ENCODE measurements at places on chromosomes 5 and 9.

DNA sequence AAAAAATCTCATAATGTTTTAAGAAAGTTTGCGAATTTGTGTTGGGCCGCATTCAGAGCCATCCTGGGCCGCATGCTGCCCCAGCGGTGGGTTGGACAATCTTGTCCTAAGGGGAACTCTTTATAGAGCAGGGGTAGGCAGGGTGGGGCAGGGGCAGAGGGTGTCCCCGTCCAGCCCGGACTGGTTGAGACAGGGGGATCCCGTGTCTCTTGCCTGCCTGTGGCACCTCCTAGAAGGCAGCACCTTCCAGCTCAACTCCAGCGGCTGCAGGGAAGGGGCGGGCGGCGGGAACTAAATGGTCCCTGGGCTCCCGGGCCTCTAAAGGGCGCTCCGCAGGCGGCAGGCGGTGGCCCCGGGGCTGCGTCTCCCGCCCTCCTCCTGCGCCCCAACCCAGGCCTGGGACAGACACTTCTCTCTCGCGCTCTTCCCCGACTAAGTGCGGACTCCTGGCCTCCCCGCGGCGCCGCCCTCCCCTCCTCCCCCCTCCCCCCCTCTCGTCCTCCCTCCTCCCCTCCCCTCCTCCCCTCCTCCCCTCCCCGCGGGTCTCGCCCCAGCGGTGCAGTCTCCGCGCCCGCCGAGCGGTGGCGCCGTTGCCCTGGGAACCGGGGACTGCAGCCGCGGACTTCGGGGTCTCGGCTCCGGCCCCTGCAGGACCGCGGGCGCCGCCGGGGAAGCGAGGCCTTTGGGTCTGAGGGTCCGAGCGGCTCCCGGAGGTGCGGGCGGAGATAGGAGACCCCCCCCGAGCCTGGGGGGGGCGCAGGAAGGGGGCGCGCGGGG is 132.6 kb downstream of the MRPL36 start:
- DNase-seq = peak; percentile 38

- DNase-seq = no peak
Measured at GRCh38 chr9:121652021-121652837, 795 bp downstream of the DAB2IP start.

DNA sequence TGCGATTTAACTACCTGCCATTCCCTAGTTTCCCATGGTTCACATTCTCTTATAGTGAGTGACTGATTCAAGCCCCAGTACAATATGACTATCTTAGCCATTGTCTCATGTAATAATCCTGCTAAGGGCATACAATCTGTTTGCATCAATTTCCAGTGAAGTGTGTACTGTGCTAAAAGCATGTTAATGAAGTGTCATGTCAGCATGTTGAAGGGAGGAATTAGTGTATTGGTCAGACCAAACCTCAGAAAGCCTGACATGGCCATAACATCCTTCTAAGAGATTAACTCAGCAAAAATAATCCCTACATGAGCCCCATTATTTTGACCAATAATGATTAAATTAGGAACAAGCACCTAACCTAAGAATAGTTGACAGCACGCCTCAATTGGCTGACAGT is 442.4 kb downstream of the ENC1 start:
- no peak for DNase-seq

DNA sequence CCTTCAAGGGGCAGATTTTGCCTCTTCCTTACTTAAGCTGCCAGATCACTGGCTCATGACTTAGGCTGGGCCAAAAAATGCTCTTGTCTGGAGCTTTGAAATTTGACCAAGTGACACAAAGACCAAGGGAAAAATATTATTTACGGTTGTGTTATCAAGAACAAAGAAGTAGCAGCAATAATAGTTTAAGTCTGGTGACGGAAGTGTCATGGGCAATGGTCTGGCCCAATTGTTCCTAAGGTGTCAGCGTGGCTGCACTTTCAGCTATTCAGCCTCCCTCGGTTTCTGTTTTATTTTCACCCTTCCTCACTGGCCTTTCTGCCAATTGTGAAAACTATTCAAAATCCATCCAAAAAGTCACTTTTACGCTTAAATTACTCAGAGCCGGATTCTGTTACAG is 185.3 kb downstream of the CDH18 start:
- DNase-seq = no peak

- no peak for DNase-seq
Measured at GRCh38 chr5:119191944-119192343, 121.1 kb downstream of the DMXL1 start.

- DNase-seq = no peak
Measured at GRCh38 chr9:79955300-79955699, 383.5 kb downstream of the TLE4 start.

DNA sequence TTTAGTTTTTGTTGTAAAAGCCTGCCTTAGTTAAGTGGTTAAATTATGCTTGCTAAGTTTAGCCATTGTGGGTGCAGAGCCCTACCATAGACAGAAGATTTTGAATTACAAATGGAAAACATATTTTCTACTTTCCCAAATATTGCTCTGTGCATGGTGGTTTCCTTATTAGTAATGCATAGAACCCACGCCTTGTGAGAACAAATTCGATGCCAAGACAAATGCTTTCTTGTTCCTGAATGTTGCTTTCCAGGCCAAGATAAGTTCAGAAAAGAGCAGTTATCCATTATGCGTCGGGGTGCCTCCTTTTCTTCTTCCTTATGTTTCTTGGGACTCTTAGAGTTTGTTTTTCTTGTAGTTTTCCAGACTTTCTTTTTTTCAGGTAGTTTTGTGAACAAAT is 31.0 kb upstream of the GARNL3 start:
- no peak for DNase-seq

- no peak for DNase-seq
Measured at GRCh38 chr9:137639303-137640051, 20.7 kb downstream of the EHMT1 start.

DNA sequence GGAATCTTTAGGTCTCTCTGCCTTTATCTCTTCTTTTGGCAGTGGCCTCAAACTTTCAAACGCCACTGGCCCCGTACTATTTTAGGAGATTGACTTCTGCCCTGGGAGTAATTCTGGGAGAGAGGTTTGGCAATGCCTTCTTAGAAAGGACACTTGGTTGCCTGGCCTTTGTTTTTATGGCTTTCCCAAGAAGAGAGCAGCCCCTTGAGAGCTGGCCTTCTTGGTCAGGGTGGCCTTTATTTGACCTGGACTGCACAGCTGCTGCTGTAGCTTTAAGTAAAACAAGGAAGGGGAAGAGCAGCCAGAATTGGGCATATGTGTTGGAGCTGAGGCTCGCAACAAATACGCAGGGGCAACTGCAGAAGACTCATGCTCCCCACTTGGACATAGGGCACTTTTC is 60.8 kb downstream of the PTPN3 start:
- DNase-seq = no peak

DNA sequence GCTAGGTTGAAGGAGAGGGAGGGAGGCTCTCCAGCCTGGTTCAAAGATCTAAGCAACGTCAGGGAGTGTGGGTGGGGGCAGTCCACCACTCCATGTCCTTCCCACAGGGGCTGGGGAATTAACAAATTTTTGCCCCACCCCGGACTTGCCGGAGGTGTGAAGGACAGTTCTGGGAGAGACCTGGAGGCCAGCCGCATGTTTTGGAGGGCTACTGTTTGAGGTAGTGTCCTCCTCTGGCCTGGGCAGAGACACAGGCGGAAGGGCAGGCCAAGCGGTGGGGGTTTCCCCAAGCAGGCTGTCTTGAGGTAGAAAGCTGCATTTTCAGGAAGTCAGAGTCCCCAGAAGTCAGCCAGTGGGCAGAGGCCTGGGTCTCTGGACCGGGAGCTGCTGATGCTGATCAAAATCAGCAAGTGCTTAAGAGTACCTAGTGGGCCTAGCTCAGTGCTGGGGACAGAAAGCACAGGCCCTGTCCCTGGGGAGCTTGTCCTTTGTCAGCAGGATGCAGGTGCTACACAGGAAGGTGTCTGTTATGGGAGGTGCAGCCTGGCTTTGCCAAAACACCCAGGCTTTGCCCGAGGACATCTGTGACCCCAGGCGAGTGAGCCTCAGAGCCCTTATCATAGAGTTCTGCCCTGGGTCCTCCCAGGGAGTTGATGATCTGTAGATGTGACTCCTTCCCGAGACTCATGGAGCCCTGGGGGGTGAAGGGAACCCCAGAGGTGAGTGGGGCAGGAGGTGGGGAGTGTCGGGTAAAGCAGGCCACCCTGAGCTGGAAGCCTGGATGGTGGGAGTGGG is 18.5 kb downstream of the JADE2 start:
- DNase-seq = no peak

- DNase-seq = no peak
Measured at GRCh38 chr9:99093492-99093791, 11.5 kb upstream of the TGFBR1 start.

- DNase-seq = no peak
Measured at GRCh38 chr9:114571391-114571790, 16.2 kb upstream of the ATP6V1G1 start.

DNA sequence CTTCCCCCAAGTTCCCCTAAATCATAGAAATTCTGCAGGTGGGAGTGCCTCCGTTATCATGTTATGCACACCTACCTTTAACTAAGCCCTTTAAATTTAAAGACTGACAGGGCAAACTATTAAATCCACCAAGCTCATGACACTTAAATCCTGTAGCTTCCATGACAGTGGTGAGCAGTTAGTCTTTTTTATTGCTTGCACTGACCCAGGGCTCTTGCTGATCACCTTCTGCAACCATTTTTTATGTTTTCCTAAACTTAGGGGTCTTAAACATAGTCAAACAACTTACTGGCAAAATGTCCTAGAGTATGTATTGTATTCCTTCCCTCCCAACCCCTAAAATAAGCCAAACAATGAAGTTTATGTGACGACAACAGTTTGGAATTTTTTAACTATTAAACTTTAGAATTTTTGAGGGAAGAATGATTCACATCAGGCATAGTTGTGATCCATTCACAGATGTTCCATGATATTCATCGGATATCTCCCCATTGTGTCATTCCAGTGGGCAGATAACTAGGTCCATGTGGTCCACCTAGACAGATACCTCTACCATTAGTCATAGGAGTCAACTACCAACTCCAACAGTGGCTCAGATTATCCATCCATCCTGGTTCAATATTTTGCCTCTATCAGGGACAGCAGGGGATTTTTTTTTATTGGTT is 283.1 kb downstream of the ADAMTS6 start:
- DNase-seq = no peak

GRCh38 chr5:58076483-58077257 is 383.2 kb downstream of the PLK2 start:
- no peak for DNase-seq

DNA sequence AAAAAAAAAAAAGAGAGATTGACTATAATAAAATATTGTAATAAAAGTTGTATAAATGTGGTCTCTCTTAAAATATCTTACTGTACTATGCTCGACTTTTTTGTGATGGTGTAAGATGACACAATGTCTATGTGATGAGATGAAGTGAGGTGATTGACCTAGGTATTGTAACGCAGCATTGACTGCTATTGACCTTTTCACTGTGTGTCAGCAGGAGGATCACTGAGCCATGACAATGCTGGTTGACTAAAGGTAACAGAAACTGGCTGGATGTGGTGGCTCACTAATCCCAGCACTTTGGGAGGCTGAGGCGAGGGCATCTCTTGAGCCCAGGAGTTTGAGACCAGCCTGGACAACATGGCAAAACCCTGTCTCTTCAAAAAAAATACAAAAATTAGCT is 78.6 kb upstream of the MYO10 start:
- no peak for DNase-seq

- DNase-seq = no peak
Measured at GRCh38 chr9:134431095-134431494, 104.8 kb downstream of the RXRA start.

DNA sequence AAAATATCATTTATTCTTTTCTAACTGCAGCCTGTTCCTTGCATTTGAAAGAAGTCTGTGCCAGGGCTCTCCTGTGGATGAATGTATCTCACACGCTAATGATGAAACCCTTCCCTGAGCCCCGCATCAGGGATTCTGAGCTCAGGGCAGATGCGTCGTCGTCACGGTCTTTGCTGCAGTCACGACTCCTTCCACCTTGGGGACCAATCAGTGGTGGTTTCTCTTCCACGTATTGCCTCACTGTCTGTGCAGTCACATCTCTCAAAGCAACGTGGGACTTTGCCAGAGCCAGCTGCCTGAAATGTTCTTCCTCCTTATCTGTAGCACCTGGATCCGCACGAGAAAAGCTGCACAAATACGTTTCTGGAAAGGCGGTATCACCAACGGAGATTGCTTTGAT is 13.9 kb upstream of the UBE2QL1 start:
- DNase-seq = no peak

Data from activated naive CD4-positive, alpha-beta T cell (primary cell).